Hypothalamus (tissue), 51 donors: ENCODE measurements at places on chromosomes 13 and 19.

GRCh38 chr13:30107521-30108136 is 199.7 kb downstream of the KATNAL1 start:
- no peak for DNase-seq

DNA sequence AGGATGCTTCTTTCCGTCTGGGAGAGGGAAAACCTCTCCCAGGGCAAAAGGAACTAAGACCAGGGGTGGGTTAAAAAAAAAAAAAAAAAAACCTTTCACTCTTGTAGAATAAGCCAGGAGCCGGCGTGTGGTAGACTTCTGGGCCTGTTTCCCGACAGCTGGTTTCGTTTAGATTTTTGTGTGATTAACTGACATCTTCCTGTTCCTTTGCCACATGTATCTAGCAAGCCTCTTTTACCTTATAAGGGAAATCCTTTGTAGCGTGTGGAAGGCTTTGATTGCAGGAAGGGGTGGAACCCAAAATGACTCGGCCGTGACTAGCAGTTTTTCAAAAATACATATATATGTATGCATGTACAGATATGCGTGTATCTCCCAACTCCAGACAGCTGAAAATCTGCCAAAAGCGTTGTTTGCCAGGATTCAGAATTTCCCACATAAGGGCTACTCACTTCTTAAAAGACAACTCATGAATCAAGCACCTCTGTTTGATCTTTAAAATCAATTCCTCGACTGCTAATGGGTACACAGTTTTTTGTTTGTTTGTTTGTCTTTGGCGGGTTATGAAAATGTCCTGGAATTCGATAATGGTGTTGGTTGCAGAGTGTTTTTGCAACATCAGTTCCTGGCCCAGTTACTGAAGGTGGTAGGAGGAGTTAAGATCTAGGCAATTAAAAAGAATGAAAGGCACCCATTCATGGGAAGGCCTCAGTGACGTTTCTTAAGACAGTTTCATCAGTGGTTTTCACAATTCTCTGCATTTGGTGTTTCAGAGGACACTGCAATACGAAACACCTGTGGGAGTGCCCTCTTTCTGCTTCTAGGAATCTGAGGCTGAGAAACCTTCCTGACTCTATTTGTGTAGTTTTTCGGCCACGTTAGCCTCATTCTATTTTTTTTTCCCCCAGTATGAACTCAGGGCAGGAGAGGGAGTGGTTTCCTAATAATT is 2.7 kb downstream of the TPM4 start:
- no peak for DNase-seq

- DNase-seq, result no peak
Measured at GRCh38 chr13:111429064-111429558, 108.7 kb downstream of the TEX29 start.

DNA sequence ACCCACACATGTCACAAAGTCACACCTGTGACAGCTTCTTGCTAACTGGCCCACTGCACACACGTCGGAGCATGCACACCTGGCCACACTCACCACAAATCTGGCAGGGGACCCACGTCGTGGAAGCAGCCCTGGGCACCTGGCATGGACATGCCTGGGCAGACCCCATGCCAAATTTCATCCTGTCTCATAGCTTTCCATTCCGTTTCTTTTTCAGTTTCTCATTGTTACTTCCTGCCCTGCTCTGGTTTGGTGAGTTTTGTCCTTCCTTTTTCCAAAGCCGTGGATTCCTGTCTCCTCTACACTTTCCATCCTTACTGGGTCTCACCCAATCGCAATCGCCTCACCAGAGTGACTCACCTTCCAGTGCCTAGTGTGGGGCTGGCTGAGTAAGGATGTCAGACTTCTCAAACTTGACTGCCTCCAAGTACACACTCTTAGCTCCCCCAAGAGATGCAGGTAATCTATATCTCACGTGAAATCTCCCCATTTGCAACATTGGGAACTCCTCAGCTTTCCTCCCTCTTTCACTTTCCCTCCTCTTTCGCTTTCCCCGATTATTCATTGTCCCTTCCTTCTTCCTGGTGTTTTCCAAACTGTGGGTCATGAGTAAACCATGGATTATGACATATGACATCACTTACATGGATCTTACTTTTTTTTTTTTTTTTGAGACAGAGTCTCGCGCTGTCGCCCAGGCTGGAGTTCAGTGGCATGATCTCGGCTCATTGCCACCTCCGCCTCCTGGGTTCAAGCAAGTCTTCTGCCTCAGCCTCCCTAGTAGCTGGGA is 1.6 kb upstream of the BBC3 start:
- no peak for DNase-seq

DNA sequence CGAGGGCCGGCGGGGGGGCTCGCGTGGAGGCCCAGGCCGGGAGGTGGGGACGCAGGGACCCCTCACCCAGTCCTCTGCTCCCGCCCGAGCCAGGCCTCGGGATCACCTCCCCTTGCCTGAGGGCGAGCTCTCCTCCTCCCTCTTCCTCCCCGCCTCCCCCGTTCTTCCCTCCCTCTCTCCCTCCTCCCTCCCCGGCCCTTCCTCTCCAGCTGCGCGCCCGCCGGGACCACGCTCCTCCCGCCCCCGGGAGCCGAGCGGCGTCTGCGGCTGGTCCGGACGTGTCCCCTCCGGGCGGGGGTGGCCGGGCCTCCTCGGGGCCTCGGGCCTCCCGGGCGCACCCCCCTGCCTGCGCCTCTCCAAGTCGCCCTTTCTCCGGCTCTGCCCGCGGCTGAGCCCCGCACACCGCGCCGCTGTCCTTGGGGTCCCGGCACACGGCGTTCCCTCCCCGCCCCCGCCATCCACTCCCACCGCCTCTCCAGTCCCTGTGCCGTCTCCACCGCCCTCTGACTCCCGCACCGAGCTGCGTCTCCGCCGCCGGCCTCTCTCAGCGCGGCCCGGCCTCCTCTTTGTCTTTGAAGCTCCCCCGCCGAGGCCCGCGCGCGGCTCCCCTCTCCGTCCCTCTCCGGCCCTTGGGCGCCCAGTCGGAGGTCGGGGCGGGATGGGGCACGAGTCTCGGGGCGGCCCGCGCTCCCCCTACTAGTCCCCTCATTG is 5.7 kb downstream of the SOX1 start:
- DNase-seq, result peak; percentile 63

DNA sequence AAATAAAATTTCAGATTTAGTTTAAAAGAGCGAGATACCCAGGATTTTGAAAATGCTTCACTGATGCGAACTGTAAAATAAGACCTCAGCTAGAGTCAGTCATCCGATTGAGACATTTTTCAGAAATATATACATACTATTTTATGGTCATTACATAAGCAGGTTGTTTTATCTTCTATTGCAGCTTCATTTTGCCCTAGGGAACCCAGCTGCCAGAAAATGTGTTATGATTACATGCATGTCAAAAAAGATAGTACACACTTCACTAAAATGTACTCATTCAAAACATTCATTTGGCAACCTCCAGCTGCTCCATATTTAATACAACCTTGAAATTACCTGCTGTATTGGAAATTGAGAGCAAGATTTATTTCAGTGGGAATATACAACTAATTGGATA is 483.8 kb upstream of the SLITRK6 start:
- no peak for DNase-seq

DNA sequence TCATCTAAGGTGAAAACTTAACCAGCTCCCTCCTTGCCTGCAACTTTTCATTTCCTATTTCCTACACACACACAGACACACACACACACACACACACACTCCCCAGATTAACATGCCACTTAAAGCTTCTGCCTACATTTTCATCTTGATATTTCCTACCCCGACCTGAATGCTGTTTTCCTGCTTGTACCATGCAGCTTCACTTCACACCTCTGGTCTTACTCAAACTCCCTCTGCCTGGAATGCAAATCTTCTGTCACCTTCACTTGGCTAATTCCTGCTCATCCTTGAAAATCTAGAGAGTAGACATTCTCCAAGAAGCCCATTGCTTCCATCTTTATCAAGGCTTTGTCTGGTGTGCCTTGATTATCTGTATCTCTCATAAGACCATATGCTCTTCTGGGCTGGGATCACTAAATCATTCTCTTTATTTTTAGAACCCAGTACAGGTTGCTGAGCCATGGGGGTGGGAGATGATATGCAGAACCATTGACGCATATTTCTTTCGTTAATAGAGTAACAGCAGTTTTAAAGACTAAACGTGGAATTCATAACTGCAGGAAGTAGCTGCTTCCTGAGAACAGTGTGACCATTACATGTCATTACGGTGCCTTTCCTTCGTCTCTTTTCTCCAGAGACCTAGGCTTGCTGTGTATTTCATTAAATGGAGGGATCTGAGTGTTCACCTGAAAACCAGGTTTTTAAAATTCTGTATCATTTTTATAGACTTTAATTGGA is 37.7 kb downstream of the CNMD start:
- DNase-seq, result no peak

DNA sequence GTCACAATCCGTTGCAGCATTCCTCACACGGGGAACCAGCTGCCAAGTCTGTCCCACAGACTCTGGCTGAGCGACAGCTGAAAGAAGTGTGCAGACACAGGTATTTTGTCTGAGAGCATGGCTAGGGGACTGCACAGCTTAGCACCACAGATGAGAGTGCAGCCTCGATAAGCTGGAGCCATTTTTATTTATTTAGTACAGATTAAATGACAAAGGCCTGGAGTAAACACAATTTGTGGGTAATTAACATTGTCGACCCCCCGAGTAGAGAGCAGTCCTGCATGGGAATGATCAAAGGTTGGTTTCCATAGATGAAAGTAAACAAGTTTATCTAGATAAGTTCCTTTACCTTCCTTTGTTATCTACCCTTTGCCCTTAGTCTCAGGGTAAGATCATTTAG is 836.2 kb downstream of the DACH1 start:
- DNase-seq, result no peak

- DNase-seq, result no peak
Measured at GRCh38 chr19:47762615-47763308, 15.7 kb upstream of the SELENOW start.

- no peak for DNase-seq
Measured at GRCh38 chr19:49502866-49503581, 6.8 kb downstream of the RPS11 start.

DNA sequence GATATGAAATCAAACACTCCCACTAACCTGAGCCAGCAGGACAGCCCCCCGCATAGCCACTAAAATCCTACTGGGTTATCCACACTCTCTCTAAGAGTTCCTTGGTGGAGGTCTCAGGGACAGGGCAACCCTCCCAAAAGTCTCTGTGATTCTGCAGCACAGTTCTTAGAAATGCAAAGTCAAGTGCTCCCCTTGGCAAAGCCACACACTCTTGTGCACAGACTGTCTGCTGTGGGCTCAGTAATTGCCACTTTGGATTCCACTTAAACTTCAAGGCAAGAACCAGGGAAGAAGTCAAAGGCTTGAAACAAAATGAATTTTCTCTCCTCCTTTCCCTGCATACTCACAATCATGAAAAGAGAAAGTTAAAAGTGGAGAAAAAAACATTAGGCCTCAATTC is 61.5 kb downstream of the DOCK9 start:
- DNase-seq, result no peak

DNA sequence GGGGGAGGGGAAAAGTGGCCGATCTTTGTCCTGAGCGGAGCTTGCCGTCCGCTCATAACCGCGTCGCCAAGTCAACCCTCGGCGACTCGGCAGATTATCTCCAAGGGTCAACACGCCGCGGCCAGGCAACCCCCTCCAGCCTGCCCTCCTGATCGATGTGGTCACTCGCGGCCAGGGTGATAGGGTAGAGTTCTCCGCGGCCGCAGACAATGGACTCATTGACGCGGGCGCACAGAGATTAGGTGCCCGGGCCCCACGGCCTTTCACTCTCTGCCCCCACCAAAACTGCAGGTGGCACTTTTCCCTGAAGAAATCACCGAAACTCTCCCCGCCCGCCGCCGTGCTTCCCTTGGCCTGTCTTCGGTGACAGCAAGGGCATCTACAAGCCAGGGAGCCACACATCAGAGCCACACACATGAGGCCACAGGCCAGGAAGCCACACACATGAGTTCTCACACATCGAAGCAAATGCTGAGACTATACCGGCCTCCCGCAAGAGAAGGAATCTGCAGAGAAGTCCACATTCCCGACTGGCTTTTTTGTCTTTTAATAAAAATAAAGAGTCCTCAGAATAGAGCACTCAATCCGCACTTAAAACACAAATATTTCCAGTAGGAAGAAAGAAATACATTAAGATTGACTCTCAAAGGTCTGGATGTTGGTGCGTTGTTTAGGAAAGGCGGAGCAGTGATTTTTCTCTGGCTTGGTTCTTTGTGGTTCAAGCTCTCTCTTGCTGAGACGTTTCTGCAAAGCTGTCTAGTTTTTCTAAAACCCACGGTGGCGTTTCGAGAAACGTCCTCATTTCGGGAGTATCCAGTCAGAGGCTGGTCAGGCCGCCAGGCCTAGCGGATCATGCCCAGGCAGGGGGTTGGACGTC is 1.5 kb upstream of the PDX1 start:
- DNase-seq, result no peak

DNA sequence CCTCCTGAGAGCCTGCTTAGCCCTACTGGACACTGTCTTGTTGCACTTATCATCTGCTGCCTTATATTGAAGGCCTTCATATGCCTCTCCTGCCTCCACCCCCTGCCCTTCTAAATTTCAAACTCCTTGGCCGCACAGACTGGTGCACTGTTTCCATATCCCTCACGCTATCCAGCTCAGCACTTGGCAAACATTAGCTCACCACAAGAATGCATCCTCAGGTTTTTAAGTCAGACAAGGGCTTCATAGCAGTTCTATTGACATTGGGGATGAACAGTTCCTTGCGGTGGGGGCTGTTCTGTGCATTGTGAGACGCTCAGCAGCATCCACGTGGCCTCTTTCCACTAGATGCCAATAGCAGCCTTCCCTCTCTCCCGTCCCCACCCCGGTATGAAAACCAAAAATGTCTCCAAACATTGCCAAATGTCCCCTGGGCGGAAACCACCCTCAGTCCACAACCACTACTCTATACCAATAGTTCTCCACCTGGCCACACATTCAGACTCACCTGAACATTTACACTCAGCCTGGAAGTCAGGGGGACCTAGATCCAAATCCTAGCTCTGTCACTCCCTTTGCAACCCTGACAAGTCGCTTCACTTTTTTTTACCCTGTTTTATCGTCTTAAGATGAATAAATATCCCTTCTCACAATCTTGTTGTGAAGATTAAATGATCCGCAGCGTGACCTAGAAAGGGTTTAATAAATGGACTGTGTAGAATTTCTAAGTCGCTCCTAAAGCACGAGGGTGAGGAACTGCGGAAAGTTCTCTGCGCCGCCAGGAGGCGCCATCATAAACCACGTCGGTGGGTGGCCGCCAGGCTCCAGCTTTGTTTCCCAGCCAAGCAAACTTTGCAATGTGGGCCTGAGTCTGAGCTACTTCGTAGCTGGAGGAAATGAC is 3.6 kb upstream of the CEACAM3 start:
- no peak for DNase-seq

- no peak for DNase-seq
Measured at GRCh38 chr19:6767081-6767356, 216 bp downstream of the SH2D3A start.

- no peak for DNase-seq
Measured at GRCh38 chr19:38667661-38668171, 20.3 kb downstream of the ACTN4 start.
